ENCODE measurements at places on chromosomes 6 and 20.
A peak's percentile ranks its signal among the peaks of the same experiment; 100 is the strongest.

DNA sequence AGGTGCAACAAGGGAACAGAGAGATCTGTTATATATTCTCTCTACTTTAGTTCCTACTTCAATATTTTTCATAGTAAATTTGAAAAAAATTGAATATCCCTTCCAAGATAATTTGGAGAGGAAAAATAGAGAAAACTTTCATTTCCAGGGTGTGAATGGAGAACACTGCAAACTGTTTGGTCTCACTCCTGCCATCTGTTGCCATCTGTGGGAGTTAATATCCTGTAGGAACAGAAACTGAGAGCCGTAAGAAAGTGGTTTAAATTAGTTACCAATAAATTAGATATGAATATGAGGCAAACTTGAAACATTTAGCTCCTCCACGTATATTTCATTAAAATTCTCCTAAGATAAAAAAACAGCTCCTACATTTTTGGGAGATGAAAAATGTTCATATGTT lies 4.2 kb downstream of the ZNF337 start:
- peak; percentile 29 for DNase-seq

DNA sequence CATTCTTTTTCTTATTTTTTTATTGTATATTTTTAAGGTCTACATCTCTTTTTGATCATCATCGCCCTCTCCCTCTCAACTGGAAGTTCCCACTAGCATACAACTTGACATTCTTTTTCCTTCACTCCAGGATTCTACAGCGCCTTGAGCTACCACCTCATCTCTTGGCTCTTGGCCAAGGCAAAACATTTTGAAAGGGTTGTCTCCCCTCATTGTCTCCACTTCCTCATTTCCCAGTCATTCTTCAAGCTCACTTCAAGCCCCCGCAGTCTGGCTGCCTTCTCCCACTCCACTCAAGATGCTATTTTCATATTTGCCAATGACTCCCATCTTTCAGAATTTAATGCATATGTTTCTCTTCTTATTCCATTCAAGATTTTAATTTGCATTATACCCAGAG lies 63.0 kb downstream of the OPN5 start:
- DNase-seq = no peak

GRCh38 chr6:143839196-143839595 lies 3.9 kb upstream of the LTV1 start:
- DNase-seq = no peak

DNA sequence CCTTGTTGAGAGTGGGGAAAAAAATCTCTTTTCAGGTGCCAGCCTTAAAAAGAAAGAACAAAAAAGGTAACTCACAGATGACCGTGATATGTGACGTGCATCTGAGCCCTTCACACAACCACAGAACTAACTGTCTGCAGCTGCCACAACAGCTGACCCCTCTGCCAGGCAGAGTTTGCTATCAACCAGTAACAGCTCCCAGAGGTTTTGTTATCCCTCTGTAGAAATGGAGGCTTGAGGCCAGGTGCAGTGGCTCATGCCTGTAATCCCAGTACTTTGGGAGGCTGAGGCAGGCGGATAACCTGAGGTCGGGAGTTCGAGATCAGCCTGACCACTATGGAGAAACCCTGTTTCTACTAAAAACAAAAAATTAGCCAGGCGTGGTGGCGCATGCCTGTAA lies 42.8 kb downstream of the SLC52A3 start:
- DNase-seq = no peak

DNA sequence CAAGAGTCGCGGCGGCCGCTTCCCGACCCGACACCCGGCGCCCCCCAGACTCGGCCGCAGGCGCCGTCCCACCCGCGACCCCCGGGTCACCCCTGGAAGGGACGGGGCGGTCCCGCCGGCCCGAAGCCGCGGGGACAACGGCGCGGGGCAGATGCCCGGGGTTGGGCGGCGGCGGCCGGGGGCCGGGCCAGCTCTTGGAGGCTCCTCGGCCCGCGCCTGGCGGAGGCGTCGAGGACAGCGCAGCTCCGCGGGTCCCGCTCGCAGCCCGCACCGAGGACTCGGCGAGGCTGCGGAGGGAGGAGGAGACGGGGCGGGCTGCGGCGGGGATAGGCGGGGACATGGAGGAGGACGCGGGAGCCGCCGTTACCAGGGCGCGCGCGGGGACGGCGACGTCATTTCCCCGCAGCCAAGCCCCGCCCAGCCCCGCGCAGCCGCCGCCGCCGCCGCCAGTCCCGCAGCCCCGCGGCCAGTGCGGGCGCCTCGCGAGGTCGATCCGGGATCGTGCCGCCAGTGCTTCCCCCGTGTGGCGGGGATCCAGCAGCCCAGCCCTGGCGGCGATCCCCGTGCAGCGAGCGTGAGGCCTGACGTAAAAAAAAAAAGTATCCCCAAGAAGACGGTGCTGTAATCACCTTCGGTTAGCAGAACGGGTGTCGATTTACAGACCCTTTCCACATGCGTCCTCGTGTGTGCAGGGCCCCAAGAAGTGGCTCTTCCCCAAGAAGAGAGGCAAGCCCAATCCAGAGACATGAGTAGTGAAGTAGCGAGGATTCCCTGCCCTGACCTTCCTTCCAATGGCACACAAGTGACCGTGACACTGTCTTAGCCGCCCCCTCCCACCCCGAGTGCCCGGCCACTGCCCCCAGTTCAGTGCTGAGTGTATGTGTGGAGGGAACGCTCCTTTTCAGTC lies at the start of gene FAM184A:
FAM184A (minus strand) TSS at position 289 of the 907 bp plus-strand sequence. CDS start 365 bp downstream, outside the sequence.
- DNase-seq = peak; percentile 72

DNA sequence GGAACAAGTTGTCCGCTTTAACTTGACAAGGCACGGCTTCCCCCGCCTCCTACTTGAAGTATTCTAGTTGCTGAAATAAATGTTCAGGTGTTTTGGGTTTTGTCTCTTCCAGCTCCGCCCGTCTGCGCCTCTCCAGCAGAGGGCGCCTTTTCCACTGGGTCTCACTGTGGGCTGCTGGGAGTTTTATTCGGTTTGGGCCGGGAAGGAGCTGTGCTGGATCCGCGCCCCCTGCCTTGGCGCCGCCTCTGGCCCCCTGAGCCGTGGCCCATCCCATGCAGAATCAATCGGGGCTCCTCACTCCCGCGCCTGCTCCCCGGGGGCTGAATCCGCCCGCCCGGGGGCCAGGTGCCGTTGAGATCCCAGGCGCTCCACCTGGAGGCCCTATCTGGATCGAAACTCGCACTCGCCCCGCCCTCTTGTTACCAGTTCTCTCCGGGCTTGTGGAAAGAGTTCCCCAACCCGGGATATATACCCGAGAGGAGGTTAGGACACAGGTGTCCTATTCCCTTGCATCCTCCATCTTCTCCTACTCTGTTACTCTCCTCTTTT lies 51.0 kb upstream of the TCF21 start:
- peak; percentile 52 for DNase-seq
